ENCODE measurements at places on chromosomes 5 and 9.

GRCh38 chr5:18394443-18394804 is 760.2 kb downstream of the TAF11L14 start:
- DNase-seq: no peak

DNA sequence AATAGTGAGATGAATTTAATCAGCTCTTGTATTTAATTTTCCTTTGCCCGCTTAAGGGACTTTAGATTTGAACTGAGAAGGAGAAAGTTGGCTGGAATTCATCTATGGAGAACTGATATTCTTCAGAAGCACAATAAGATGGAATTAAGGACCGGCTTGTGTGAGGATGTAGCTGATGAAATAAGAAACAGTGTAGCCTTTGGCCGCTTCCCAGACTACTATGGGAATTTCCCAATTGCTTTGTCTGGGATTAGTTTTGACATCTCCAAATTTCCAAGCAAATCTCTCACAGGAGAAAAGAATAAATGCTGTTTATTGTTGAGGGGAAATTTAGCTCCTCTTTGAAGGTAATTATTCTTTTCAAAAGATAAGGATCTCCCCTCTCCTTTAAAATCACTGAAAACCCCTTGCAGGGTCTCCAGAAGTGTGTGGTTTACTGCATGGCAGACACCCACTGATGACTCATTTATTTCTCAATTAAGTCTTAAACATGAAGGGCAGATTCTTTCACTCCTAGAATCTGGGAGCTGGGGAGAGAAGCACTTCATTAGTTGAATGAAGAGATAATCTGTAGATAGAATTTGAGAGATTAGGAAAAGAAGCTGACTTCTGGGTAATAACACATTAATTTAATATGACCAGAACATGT is 606.5 kb upstream of the ADAMTS16 start:
- DNase-seq: no peak

- DNase-seq: no peak
Observed at GRCh38 chr5:61352612-61353156, 20.6 kb downstream of the ZSWIM6 start.

DNA sequence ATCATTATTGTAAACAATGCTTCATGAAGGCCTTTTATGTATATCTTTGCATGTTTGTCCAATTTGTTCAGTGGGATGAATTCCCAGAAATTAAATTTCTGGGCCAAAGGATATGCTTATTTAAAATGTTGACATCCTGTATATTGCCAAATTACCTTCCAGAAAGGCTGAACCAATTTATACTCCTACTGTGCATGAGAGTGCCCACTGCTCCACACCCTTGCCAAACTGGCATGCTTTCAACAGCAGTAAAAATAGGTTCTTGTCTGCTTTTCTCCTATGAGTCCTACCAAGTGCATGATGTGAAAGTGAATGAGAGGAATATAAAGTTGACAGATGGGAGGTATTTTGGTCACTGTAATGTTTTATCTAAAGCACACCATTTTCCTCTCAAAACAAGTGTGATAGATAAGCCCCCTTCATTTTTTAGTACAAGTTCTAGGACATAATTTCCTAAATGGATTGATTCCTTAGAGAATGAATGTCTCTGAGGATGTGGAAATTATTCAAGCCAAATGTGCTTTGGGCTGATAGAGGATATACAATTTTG is 70.5 kb upstream of the ERBIN start:
- DNase-seq: no peak

GRCh38 chr5:142403583-142403982 is 78.8 kb upstream of the SPRY4 start:
- DNase-seq: no peak

DNA sequence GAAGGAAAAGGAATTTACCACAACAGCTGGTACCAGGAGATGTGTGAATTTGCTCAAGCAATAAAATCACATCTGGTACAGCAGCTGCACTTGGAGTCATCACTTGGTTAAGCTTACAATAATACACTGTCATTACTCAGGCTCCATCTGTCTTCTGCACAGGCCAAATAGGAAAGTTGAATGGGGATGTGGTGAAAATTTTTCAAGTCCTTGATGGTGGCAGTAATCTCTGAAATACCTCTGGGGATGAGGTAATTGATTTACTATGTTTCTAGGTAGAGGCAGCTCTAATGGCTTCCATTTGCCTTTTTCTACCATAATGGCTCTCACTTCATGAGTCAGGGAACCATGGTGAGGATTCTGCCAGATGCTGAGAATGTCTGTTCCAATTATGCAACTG is 206.8 kb upstream of the ATP10B start:
- no peak for DNase-seq
